ENCODE measurements at places on chromosomes 12 and 14. TPM values are rescaled to one million over a fixed set of nuclear protein-coding genes. Genes with fewer than 3 reads are reported as not detected.

Gene CRY1
- total RNA-seq, result 18.7 TPM

Gene TMEM120B
- total RNA-seq, result 3.9 TPM

- H3K4me1 ChIP-seq, result no peaks in the 10 kb centered on the region
- H3K36me3 ChIP-seq, result no peaks in the 10 kb centered on the region
- H3K4me3 ChIP-seq, result no peak overlapping the region
- no peak for DNase-seq
Observed at GRCh38 chr14:94474581-94475031, 1.4 kb downstream of the SERPINA9 start.

GRCh38 chr12:115910057-115910456, 367.4 kb downstream of the MED13L start:
- no peaks in the 10 kb centered on the region for H3K4me1 ChIP-seq
- H3K36me3 ChIP-seq, result no peaks in the 10 kb centered on the region
- DNase-seq, result no peak
- no peak overlapping the region for H3K4me3 ChIP-seq

GRCh38 chr14:33490555-33490954, 460.3 kb downstream of the EGLN3 start:
- no peaks in the 10 kb centered on the region for H3K36me3 ChIP-seq
- H3K27me3 ChIP-seq, result no peaks in the 10 kb centered on the region
- H3K27ac ChIP-seq, result no peak overlapping the region
- no peak for DNase-seq
- no peak overlapping the region for H3K4me3 ChIP-seq

- no peaks in the 10 kb centered on the region for H3K4me1 ChIP-seq
- H3K27ac ChIP-seq, result no peak overlapping the region
- no peak for DNase-seq
- no peak overlapping the region for H3K4me3 ChIP-seq
- H3K36me3 ChIP-seq, result no peaks in the 10 kb centered on the region
Observed at GRCh38 chr12:79624378-79624777, 66.4 kb downstream of the PAWR start.

Gene SSPN
- total RNA-seq, result 44.7 TPM

GRCh38 chr14:56745097-56745496, 65.2 kb downstream of the OTX2 start:
- no peak for DNase-seq
- H3K27ac ChIP-seq, result no peak overlapping the region
- H3K4me3 ChIP-seq, result no peak overlapping the region

- no peaks in the 10 kb centered on the region for H3K27me3 ChIP-seq
- no peak for DNase-seq
- H3K27ac ChIP-seq, result no peak overlapping the region
- no peaks in the 10 kb centered on the region for H3K36me3 ChIP-seq
- H3K4me1 ChIP-seq, result peaks cover 31% of the 10 kb centered on the region
Observed at GRCh38 chr12:49703647-49704137, 3.5 kb downstream of the FMNL3 start.

DNA sequence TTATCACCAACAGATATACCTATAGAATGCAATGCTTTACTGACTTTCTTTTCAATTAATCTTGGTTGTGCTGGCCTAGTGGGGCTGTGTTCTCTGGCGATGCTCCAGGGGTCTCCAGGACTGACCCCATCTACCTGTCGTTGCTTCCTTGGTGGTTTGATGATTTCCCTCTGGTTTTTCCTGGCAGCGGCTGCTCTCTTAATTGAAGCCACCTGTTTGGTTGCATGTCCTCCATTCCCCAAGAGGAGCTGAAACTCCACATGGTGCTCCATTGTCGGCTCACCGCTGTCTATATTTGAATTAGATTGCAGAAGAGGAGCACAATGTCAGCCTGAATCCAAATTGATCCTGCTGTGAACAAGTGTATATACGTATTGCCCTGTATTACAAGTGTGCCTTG, 7.1 kb upstream of the IFNG-AS1 start:
- no peaks in the 10 kb centered on the region for H3K4me1 ChIP-seq
- no peaks in the 10 kb centered on the region for H3K36me3 ChIP-seq
- H3K27ac ChIP-seq, result no peak overlapping the region

GRCh38 chr12:122094735-122095631, 16.4 kb downstream of the MLXIP start:
- no peak overlapping the region for H3K4me3 ChIP-seq
- DNase-seq, result no peak
- H3K27me3 ChIP-seq, result no peaks in the 10 kb centered on the region
- peaks cover 85% of the 10 kb centered on the region for H3K4me1 ChIP-seq
- H3K27ac ChIP-seq, result no peak overlapping the region

Gene KRT73
- not detected for total RNA-seq

DNA sequence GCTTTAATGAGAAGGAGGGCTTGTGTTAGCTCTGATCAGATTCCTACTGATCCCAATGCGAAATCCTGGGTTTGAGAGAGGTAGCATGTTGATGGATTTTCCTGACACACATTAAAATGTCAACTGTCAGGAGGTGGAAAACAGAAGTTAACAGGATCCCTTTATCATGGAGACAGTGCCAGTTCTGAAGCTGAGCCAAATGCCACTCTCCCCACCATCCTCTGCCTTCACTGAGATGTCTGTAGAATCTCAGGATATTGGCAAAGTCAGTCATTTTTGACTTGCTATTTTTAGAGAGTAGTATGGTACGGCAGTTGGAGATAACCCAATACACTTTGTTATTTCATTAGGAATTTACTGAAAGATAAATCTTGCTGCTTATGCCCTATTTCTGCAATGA, 1816.2 kb upstream of the FLRT2 start:
- no peaks in the 10 kb centered on the region for H3K27me3 ChIP-seq
- H3K36me3 ChIP-seq, result no peaks in the 10 kb centered on the region
- H3K4me1 ChIP-seq, result no peaks in the 10 kb centered on the region
- no peak overlapping the region for H3K27ac ChIP-seq
- no peak overlapping the region for H3K4me3 ChIP-seq

- H3K27ac ChIP-seq, result no peak overlapping the region
- H3K27me3 ChIP-seq, result no peaks in the 10 kb centered on the region
- no peaks in the 10 kb centered on the region for H3K4me1 ChIP-seq
- no peak overlapping the region for H3K4me3 ChIP-seq
- no peaks in the 10 kb centered on the region for H3K36me3 ChIP-seq
Observed at GRCh38 chr12:22014783-22015144, 31.3 kb upstream of the CMAS start.

DNA sequence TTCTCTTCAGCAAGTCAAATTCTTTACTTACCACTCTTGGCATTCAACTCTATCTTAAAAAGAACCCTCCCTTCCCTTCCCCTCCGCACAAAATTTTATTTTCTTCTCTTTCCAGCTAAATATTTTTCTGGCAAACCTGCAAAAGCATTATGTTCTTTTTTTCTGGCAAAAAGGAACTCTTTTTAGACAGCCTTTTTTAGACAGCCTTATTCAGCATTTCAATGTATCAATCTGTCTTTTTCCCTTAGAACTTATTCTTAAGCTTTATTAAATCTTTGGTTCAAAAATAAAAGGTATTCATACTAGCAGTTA, 50.5 kb downstream of the SPTLC2 start:
- no peaks in the 10 kb centered on the region for H3K27me3 ChIP-seq
- peaks cover 4% of the 10 kb centered on the region for H3K36me3 ChIP-seq
- H3K27ac ChIP-seq, result no peak overlapping the region
- no peaks in the 10 kb centered on the region for H3K4me1 ChIP-seq
- no peak overlapping the region for H3K4me3 ChIP-seq
- no peak for DNase-seq

DNA sequence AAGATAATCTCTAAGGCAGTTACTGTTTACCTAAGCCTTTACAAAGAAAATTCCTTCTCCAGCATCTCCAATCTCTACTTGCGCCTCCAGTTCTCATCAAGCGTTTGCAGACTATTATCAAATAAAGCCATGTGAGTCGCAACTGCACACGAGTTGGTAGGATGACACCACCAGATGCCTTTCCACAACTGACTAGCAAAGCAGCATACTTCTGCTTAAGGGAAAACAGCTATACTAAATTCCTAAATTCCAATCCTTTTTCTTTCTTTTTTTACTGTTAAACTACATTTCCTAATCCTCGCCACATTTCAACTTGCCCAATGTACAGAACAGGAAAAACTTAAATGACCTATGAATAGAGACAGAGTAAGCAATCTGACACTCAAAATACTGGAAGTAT, 166.7 kb downstream of the ITPR2 start:
- H3K4me1 ChIP-seq, result no peaks in the 10 kb centered on the region
- H3K27ac ChIP-seq, result no peak overlapping the region
- DNase-seq, result no peak
- no peak overlapping the region for H3K4me3 ChIP-seq
- H3K36me3 ChIP-seq, result no peaks in the 10 kb centered on the region

- peaks cover 6% of the 10 kb centered on the region for H3K4me1 ChIP-seq
- no peaks in the 10 kb centered on the region for H3K36me3 ChIP-seq
- no peak overlapping the region for H3K27ac ChIP-seq
- H3K27me3 ChIP-seq, result no peaks in the 10 kb centered on the region
- no peak for DNase-seq
- no peak overlapping the region for H3K4me3 ChIP-seq
Observed at GRCh38 chr14:100591453-100592371, 4.5 kb upstream of the BEGAIN start.

DNA sequence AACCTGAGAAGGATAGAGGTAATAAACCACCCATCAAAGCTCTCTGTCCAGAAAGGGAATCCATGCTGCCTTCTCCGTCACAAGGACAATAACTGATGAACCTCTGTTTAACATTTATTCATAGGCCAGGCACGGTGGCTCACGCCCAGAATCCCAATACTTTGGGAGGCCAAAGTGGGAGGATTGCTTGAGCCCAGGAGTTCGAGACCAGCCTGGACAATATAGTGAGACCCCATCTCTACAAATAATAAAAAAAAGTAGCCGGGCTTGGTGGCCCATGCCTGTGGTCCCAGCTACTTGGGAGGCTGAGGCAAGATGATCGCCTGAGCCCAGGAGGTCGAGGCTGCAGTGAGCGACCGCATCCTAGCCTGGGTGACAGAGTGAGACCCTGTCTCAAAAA, 7.1 kb upstream of the FOS start:
- H3K27me3 ChIP-seq, result no peaks in the 10 kb centered on the region
- H3K36me3 ChIP-seq, result no peaks in the 10 kb centered on the region

DNA sequence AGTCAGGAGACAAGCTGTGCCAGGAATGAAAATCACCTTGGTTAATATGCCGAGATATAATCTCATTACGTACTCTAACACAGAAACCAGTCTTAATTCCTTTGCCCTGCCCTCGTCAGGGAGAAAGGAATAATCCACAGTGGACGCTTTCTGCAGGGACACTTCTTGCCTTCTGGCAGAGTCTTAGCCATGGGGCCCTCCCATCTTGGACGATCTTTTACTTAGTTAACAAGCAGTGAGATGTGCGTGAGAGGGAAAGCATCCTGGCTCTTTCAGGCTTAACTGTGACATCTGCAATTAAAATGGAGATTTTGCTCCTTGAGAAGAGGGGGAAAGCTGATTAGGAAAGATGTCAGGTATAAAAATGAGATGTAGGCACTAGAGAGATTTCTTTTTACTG, 246.4 kb downstream of the TMEM132C start:
- DNase-seq, result no peak
- no peaks in the 10 kb centered on the region for H3K36me3 ChIP-seq
- H3K4me1 ChIP-seq, result no peaks in the 10 kb centered on the region
- no peak overlapping the region for H3K4me3 ChIP-seq
- no peaks in the 10 kb centered on the region for H3K27me3 ChIP-seq

Gene LYZ
- total RNA-seq, result 15.2 TPM

DNA sequence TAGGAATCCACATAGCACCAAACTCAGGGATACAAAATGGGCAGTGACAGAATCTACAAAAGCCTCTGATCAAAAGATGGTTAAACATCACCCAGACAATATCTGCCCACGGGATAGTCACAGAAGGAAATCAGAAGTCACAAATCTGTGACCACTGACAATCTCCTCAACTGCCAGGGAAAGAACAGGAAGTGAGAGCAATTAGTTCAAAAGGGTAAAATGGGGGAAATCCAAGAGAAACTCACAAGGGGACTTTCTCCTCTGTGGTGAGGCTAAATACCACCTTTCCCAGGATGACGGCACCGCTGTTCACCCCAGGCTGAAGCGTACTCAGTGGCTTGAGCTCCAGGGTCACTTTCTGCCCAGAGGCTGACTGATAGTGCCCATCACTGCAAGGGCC, 10.7 kb downstream of the TTC5 start:
- no peaks in the 10 kb centered on the region for H3K27me3 ChIP-seq
- no peak overlapping the region for H3K27ac ChIP-seq
- DNase-seq, result no peak
- H3K4me3 ChIP-seq, result no peak overlapping the region
- no peaks in the 10 kb centered on the region for H3K4me1 ChIP-seq
- peaks cover 69% of the 10 kb centered on the region for H3K36me3 ChIP-seq

Gene OVCH1
- 0.25 TPM for total RNA-seq

- no peak overlapping the region for H3K4me3 ChIP-seq
- DNase-seq, result no peak
- no peaks in the 10 kb centered on the region for H3K27me3 ChIP-seq
Observed at GRCh38 chr12:22667122-22667521, 42.2 kb downstream of the ETNK1 start.

DNA sequence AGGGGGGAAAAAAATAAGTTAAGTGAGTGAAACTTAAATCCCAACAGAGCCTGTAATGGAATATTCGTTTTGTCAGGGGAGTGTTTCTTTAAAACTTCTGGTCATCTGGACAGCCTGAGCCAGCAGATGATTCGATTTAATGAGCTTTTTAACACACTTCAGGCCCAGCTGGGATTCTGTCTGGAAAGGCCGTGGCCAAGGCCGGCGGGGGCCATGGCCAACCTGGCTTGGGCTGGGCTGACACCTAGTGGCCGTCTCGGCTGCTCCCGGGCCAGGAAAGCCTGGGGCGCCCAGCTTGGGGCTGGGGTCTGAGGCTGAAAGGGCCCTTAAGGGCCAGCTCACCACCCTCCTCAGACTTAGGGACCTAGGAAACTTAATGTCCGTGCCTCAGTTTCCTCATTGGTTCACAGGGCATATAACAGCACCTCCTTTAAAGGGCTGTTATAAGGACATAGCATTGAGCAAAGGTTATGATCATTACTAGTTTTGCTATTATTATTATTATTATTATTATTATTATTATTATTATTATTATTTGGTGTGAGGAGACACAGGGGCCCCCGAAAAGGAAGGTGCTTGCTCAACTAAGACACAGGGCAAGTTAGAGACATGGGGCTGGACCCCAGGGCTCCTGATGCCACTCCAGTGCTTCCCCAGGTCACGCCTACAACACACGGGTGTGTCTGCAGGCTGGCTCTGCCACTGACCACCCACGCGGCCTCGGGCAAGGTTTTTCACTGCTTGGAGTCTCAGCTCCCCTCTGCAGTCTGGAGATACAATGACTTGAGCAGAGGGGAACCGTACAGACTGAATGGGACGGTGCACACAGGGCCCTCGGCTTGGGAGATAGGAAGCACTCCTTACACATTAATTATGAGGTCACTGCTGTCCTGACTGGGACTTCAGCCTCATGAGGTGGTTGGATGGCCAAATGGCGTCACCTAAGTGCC, 84.0 kb downstream of the SYNE3 start:
- H3K36me3 ChIP-seq, result peaks cover 43% of the 10 kb centered on the region
- H3K27me3 ChIP-seq, result no peaks in the 10 kb centered on the region
- DNase-seq, result no peak
- H3K27ac ChIP-seq, result no peak overlapping the region

Gene FAIM2
- 19.4 TPM for total RNA-seq

Gene AKAP3
- total RNA-seq, result not detected

Gene ACVRL1
- 115 TPM for total RNA-seq
